ENCODE measurements at places on chromosomes 5 and 9.

DNA sequence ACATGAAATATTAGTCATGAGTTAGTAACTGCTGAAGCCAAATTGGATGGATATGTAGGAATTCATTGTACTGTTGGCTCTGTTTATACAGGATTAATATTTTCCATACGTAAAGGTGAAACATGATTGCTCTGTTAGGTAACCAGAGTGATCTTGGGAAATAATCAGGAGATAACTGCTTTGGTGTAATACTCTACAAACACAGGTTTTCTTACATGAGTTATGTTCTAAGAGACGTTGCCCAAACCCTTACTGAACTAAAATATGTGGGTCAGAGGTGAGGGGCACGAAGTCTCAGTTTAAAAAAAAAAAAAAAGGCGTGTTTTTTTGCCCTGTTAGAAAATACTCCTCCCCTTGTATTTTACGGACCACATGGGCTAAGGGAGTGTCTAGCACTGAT, 7.8 kb downstream of the DNAJA1 start:
- H3K27me3 ChIP-seq = no peaks in the 10 kb centered on the region
- H3K4me1 ChIP-seq = peaks cover 62% of the 10 kb centered on the region
- H3K36me3 ChIP-seq = peaks cover 79% of the 10 kb centered on the region
- peak overlapping the region; percentile 71 for H3K27ac ChIP-seq
- H3K4me3 ChIP-seq = no peak overlapping the region

GRCh38 chr9:124282442-124283227, 24.9 kb downstream of the NEK6 start:
- no peak overlapping the region for H3K4me3 ChIP-seq
- peaks cover 25% of the 10 kb centered on the region for H3K4me1 ChIP-seq
- no peaks in the 10 kb centered on the region for H3K36me3 ChIP-seq
- H3K27me3 ChIP-seq = no peaks in the 10 kb centered on the region
- H3K27ac ChIP-seq = no peak overlapping the region

DNA sequence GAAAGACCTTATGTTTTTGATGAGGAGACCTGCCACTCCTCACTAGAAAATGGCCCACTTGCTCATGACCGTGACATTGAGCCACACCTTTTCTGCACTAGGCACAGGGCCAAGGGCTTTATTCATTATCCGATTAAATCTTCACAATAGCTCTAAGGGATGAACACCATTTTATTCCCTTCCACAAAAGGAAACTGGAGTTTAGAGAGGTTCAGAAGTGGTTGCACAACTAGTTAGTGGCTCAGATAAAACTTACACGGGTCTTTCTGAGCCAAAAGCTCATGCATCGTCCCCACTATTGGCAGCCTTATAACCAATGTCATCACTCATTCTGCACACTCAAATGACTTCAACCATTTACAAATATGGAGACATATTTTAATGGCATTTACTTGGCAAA, 39.4 kb downstream of the SUSD1 start:
- H3K36me3 ChIP-seq = peaks cover 9% of the 10 kb centered on the region
- no peak overlapping the region for H3K4me3 ChIP-seq
- no peak for DNase-seq
- H3K27me3 ChIP-seq = no peaks in the 10 kb centered on the region

- no peaks in the 10 kb centered on the region for H3K4me1 ChIP-seq
- no peak overlapping the region for H3K27ac ChIP-seq
- DNase-seq = no peak
- H3K36me3 ChIP-seq = no peaks in the 10 kb centered on the region
Observed at GRCh38 chr9:4258320-4259090, 41.4 kb downstream of the GLIS3 start.

DNA sequence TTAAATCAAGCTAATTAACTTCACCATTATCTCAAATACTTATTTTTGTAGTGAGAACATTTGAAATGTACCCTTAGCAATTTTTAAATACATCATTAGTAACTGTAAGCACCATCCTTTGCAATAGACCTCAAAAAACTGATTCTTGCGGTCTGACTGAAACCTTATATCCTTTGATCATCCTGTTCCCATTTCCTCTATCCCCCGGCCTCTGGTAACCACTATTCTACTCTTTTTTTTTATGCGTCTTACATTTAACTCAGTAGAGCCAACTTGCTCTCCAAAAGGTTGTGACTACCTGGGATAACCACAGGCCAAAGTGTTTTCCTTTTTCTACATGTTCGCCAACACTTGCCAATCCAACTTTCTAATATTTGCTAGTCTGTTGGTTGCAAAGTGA, 106.1 kb downstream of the IRX1 start:
- no peaks in the 10 kb centered on the region for H3K4me1 ChIP-seq
- no peak overlapping the region for H3K4me3 ChIP-seq
- H3K27me3 ChIP-seq = no peaks in the 10 kb centered on the region
- no peak overlapping the region for H3K27ac ChIP-seq
- no peak for DNase-seq

DNA sequence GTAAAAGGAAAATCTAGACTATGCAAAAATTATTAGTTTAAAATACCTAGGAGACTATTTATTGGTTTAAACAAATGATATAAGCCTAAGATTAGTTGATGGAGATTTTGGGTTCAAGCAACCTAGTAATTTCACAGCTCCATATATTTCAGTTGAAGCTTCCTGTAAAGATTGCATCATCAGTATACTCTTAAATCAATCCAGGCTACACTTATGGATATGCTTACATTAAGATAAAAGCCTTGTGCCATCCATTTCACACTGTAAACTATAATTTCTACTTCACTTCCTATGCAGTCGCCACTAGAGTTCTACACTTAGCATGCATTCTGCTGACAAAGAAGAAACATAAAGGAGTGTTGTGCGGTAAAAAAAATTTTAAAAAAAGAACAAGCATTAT, 7.3 kb upstream of the LIX1 start:
- H3K27ac ChIP-seq = no peak overlapping the region
- no peak for DNase-seq
- H3K36me3 ChIP-seq = no peaks in the 10 kb centered on the region
- H3K27me3 ChIP-seq = no peaks in the 10 kb centered on the region

GRCh38 chr9:36992501-36993316, 41.4 kb downstream of the PAX5 start:
- no peak overlapping the region for H3K27ac ChIP-seq
- peaks cover 4% of the 10 kb centered on the region for H3K4me1 ChIP-seq
- no peak overlapping the region for H3K4me3 ChIP-seq
- H3K36me3 ChIP-seq = peaks cover 12% of the 10 kb centered on the region

DNA sequence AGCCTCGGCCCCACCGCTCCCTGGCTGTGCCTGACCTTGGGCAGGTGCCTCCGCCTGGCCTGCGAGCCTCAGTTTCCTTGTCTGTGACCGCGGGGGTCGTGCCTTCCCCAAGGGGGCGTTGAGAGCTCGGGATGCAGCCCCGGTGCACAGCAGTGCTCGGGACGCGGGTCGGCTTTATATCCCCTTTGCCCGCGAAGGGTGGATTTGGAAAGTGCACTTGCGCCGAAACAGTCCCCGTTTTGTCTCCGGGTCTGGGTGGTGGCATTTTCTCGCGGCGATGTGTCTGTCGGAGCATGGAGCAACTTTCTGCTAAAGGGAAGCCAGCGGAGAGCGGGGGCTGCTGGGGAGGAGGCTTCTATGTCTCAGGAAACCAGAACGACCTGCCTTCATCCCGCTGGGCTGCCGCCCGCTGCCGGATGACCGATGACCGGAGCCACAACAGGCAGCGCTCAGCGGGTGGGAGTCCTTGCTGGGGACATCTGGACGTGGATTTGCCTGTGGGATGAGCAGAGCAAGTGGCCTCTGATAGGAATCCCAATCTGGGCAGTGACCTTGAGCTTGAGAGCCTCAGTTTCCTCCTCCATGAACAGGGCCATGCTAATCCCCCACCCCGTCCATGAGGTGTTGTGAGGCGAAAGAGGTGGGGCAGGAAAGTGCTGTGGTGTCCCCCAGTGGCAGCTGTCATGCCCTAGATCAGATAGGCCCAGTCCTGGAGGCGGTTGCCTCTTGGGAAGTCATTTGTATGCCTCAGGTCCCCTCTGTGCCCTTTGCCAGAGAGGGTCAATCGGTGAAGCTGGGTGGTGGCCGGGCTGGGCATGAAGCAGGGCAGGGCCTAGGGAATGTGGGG, 651 bp downstream of the HRH2 start:
- no peaks in the 10 kb centered on the region for H3K27me3 ChIP-seq
- peaks cover 77% of the 10 kb centered on the region for H3K4me1 ChIP-seq
- H3K4me3 ChIP-seq = peak overlapping the region; percentile 87

DNA sequence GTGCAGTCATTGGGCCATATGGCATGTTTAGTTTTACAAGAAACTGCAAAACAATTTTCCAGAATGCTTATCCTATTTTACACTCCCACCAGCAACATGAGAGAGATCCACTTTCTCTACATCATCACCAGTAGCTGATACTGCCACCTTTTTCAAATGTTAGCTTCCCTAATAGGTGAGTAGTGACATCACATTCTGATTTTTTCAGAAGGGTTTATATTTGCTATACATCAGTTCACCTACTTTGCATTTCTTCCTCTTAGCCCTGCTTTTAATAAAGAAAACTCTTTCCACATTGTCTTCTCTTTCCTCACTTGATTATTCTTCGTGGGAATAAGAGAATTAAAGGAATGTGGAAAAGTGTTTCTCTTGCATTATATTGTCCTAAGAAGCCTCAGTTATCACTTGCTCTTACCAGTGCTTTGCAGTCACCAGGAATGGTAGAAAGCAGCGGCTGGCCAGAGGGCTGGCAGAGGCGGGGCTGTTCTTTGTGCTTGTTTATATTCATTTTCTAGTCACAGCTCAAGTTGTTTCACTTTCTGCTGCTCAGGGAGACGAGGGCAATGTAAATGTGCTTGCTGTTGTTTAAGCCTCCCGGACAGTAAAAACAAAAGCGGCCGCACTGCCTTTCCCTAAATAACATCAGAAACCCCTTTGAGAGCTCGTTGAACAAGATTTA, 164.8 kb downstream of the HSD17B3 start:
- DNase-seq = peak; percentile 35
- H3K27ac ChIP-seq = no peak overlapping the region
- no peak overlapping the region for H3K4me3 ChIP-seq

DNA sequence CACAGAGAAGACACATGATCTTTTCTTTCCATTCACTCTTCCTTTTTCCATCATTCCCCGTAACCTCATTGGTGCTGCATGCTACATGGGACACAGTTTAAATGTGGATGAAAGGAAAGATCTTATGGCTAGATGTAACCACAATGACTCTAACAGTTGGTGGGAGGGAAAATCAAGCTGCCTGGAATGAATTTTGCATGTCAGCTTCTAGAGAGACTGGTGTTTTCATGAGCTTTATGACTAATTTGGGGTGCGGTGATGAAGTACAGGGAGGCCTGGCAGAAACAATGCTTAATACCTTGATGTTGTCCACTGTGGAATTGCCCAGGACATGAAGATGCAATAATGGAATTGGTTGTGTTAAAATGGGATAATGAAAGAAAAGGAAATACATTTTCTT, 55.9 kb upstream of the MYO10 start:
- no peak overlapping the region for H3K27ac ChIP-seq
- H3K36me3 ChIP-seq = no peaks in the 10 kb centered on the region
- H3K27me3 ChIP-seq = peaks cover 4% of the 10 kb centered on the region
- H3K4me3 ChIP-seq = no peak overlapping the region
- H3K4me1 ChIP-seq = peaks cover 5% of the 10 kb centered on the region
- no peak for DNase-seq

DNA sequence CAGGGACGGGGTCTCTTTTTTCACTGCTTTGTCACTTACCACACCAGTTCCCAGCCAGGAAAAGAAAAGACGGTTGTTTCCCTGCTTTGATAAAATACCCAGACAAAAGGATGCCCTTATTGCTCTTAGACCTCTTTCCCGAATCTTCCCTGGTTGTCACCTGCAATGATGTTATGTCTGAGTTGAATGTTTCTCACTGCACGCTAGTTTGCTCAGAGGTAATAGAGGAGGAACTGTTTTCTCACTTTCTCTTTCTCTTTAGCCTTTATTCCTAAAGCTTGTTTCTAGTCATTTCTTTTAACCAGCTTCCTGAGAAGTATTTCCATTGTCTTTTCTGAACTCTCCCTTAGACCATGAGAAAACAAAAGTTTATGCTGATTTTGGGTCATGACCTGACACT, 32.9 kb downstream of the ACER2 start:
- H3K27ac ChIP-seq = peak overlapping the region; percentile 15
- no peak for DNase-seq
- no peaks in the 10 kb centered on the region for H3K27me3 ChIP-seq
- H3K4me3 ChIP-seq = peak overlapping the region; percentile 53
- peaks cover 15% of the 10 kb centered on the region for H3K4me1 ChIP-seq
- H3K36me3 ChIP-seq = peaks cover 4% of the 10 kb centered on the region

GRCh38 chr5:14767735-14768507, 103.4 kb downstream of the OTULIN start:
- H3K27me3 ChIP-seq = no peaks in the 10 kb centered on the region
- no peak overlapping the region for H3K4me3 ChIP-seq
- peak overlapping the region; percentile 20 for H3K27ac ChIP-seq
- H3K36me3 ChIP-seq = peaks cover 10% of the 10 kb centered on the region

DNA sequence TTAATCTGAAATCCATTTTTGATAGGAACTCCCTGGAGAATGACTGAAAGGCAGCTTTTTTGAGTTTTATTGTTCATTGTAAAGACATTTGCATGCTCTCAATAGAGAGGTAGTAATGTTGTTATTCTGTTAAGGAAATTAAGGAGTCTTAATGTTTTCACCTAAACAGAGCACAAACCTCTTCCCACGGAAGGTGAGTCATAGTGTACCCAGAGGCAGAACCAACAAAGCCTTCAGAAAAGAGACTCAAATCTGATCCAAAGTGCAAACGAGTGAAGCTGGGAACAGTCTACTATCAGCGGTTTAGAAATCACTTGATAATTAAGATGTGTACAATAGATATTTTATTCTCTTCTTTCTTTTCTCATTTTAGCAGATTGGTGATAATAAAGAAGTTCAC, 470.5 kb downstream of the PLK2 start:
- no peak overlapping the region for H3K4me3 ChIP-seq
- DNase-seq = no peak
- H3K27ac ChIP-seq = no peak overlapping the region

Measured in activated CD4-positive, alpha-beta memory T cell treated with anti-CD3 and anti-CD28 coated beads for 36 hours (primary cell).